Stimulated activated CD8-positive, alpha-beta memory T cell treated with anti-CD3 and anti-CD28 coated beads, Interleukin-7, amount 100 ng/mL, for 24 hours (primary cell): ENCODE measurements at places on chromosomes 11 and 22.

DNA sequence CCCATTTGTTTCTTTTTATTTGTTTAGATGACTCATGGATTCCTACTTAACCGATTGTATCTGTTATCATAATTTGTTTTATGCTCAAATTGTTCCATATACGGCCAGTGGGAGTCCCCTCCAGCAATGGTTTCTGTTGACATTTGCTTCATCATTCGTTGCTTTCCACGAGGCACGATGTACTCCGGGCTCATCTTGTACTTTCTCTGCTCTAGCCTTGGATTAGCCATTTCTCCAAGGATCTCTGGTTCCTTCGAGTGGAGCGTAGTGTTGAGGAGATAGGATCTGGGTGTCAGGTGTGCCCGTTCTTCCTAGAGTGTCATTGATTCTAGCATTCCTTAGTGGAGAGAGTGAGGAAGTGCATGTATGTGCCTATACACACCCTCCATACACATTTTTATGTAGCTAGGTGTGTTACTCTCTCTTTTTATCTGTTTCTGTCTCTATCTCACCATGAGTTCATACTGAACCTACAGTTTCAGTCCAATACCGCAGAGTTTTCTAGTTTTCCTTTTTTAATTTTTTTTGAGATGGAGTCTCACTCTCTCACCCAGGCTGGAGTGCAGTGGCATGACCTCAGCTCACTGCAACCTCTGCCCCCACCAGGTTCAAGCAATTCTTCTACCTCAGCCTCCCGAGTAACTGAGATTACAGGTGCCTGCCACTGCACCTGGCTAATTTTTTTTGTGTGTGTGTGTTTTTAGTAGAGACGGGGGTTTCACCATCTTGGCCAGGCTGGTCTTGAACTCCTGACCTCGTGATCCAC, 31.4 kb downstream of the TECTA start:
- no peak for DNase-seq

GRCh38 chr11:64796047-64796756, 6.8 kb downstream of the MAP4K2 start:
- DNase-seq: no peak

DNA sequence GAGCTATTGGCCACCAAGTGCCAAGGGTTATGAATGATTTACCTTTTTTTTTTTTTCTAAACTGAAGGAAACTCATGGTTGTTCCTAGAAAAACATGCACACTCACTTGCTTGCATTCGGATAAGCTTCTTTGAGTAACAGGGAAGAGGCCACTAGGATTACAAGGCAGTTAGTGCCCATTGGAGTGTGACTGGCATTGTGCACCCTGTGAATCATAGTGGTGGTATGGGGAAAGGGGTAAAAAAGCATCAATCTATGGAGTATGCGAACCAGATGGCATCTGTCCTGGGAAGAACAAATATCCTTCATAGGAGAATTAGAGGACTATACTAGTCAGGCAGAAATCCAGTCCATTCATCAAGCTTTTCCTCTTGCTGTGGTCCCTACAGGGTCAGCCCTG, 24.2 kb downstream of the CD44 start:
- no peak for DNase-seq

DNA sequence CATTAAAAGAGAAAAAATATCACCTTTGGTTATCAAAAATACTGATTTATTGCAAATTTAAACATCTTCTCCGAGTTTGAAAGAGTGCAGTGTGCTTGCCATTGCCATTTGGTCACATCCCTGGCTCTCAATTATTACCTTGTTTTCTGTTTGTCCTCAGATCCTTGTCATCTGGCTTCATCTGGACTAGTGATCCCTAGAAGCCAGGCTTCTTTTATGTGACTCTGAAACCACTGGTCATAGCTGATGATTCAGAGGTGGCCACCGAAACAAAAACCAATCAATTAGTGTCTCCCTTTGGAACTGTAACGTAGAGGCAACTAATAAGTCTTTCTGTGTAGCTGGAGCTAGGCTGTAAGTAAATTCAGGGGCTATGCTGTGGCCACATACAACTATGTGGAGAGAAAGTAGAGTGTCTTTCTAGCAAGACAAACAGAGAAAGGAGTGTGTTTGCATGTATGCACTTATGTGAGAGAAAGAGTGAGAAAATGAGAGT, 237.9 kb downstream of the LUZP2 start:
- no peak for DNase-seq

- no peak for DNase-seq
Measured at GRCh38 chr11:118998388-118998717, 415 bp downstream of the CENATAC start.

GRCh38 chr11:19592842-19593241, 119.8 kb upstream of the NAV2 start:
- DNase-seq: no peak

- DNase-seq: no peak
Measured at GRCh38 chr11:3192511-3193372, 25.9 kb downstream of the MRGPRG start.

- DNase-seq: no peak
Measured at GRCh38 chr11:15926071-15926470, 430.3 kb downstream of the SOX6 start.

DNA sequence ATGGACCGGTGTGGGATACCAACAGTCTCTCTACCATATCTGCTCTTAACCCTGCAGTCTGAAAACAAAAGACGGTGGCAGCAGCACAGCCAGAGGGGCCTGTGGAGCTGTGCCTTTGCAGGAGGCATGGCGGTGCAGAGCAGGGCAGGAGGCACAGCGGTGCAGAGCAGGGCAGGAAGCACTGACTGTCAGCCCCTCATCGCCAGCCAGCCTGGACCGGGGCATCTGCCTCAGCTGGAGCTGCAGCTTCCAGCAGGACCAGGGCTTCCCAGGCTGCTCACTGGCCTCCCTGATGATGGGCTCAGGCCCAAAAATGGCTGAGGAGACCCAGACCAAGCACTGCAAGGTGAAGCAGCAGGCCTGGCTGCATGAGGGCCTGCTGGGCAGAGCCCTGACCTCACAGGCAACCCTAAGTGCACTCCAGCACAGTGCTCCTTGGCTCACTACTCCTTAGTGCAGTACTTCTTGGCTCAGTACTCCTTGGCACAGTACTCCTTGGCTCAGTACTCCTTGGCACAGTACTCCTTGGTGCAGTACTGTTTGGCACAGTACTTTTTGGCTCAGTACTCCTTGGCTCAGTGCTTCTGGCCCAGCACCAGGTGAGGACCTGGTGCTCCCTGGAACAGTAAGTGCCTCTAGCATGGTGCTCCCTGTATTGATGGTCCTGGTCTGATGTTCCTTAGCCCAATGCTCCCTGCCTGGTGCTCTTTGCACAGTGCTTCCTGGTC, 78.0 kb downstream of the DHCR7 start:
- DNase-seq: no peak

DNA sequence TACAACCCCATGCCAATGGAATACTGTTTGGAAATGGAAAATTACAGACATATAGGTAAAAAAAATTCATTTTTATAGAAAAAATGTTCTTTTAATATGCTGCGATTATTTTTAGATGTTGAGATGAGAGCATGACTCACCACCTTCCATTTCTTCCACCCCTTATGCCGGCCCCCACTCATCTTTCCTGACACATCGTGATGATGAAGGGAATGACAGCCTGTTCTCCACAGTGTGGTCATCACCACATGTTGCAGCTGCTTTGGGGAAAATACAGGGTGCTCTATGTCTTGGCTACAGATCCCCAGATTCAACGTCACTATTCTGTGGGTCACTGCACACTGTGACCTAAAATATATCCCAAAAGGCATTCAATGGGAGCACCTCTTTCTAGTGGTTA, 916.2 kb downstream of the METTL15 start:
- no peak for DNase-seq

DNA sequence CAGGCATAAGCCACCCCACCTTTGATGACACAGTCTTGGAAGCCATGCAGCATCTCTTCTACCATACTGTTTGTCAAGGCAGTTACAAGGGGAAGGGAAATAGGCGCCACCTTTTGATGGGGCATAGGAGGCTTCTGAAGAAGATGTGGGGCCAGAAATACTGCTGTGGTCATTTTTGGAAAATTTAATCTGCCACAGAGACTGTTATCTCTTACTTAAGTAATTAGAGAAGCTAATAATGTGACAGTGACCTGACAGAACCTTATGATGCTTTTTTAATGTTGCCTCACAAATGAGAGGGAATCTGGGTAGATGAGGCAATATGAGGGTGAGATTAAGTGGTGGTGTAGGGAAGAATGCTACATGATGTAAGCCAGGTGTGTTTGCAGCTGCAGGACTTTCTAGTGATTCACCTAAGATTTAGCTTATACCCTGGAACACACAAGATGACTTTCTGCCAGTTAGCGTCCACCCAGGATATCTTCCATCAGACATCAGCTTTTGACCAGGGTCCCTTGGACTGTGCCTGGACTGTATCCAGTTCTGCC, 34.3 kb upstream of the ADORA2A start:
- DNase-seq: no peak

GRCh38 chr11:2351701-2352100, 25.4 kb upstream of the CD81 start:
- DNase-seq: no peak

- DNase-seq: no peak
Measured at GRCh38 chr11:123145661-123146060, 49.4 kb downstream of the CLMP start.

- DNase-seq: no peak
Measured at GRCh38 chr11:35349897-35350296, 69.5 kb downstream of the SLC1A2 start.

DNA sequence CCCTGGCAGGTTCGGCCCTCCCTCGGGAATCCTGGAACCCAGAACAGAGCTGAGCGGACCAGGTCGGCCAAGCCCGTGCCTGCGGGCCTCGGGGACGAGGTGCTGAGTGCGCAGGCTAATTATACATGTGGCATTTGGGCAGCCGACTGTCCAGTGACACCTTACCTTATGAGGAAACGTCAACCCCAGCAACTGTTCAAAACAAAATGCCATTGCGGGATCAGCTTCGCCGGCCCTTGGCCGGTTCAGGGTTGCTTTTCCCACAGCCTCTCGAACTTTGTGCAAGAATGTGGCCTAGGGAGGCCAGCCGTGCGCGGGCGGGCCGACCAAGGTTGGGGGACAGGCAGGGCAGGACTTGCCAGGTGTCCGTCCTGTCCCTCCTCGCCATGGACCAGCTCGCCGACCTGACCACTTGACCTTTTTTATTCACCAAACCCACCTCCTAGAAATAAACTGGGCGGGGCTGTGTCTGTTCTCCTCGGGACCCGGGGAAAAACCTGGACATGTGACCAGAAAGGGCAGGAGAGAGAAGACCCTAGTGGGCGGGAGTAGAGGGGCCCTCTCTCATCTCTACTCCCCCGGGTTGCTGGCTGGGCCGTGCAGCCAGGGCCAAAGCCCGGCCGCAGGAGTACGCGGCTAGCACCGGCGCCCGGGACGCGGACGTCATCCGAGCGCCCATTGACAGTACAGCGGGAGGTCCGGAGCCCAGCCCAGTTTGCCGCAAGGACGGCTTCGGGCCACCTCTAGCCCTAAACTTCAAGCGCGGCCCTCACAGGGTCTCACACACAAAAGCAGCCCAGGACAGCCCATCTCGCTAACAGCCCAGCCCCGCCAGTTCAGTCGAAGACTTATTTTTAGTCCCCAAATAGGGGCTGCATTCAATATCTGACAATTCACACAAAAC, 134.3 kb upstream of the C11orf58 start:
- no peak for DNase-seq

DNA sequence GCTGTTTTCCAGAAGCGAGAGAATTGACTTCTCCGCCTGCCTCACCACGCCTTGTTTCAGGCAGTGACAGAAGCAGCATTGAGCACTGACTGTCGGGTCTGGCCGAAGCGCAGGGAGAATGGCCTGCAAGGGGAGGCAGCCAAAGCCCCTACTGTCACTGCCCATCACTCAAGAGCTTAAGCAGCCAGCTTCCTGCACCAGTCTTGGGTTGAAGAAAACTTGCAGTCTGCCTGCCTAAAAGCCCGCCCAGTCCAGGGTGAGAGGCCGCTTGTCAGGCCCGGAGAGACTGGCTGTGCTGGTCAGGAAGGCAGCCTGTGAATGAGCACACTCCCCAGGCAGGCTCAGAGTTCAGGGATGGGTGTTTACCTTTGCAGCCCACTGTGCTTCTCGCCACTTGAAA, 108.3 kb downstream of the PKNOX2 start:
- DNase-seq: no peak

DNA sequence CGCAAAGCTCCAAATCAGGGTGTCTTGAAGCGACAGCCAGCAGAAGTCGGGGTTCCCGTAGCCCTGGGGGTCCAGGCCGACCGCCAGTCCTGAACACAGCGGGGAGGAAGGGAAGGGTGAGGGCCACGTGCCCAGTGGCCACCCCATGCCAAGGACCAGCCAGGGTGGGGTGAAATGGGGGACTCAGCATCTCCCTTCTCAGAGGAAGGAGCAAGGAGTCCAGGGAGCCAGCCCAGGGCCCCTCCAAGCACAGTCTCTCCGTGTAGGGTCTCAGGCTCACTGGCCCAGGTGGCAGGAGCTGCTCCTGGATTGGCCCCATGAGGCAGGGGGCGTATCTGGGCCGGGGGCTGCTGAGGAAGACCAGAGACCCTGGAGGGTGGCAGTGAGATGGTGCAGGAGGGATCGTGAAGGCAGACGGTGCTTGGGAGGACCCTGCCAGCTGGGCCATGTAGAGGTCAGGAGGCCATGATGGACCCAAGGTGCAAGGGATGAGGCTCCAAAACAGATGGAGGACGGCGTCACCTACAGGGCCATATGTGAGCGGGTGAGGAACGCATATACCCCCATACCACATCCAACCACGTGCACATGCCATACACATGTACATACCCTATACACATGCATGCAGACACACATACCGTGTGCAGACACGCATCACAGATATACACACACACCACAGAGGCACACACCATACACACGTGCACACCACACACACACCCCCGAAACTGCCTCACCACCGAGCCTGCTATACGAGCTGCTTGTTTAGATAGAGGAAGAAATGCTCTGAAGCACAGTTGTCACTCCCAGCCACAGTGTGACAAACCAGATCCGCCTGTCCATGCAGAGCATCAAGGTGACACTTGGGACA, 34.4 kb downstream of the TRMU start:
- no peak for DNase-seq

DNA sequence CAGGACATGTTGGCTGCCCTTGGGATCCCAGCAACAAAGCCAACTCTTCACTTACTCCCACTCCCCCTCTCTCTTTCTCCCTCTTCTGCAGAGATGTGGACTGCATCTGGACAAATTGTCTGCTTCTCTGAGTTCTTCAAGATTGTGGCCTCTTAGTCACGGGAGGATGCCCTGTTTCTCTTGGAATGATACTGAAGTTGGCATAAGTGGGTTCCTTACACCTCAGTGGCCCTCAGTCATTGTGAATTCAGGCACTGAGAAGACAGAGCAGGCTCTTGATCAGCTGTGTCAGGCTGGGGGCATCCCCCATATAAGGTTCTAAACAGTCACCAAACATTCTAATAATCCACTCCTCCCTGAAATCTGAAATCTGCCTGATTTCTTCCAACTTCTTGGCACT, 6.1 kb upstream of the E2F8 start:
- DNase-seq: no peak

DNA sequence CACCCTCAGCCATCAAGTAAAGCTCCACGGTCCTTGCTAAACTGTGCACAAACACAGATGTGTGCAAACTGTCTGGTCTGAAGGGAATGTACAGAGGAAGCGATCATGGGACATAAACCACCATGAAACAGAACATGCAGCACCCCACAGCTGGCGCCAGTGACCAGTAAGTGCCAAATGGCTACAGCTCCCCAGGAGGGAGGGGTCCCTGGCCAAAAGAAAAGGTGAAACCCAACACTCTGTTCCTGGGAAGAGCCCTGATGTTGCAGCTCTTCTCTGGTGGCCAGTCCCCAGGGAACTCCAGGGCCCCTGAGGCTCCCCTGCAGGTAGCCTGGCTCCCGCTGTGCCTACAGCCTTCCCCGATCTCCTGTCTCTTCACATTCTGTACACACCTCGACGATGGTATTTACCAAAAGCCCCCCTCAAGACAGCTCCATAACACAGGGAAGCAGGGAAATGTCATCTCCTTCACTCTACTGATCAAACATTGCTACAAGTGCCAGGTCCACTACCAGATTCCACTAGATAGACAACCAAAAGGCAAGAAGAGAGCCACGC, 2.9 kb downstream of the DGCR6L start:
- no peak for DNase-seq
